Psoas muscle (tissue), 8 donors: ENCODE measurements at places on chromosomes 4 and X. TPM values are rescaled to one million over a fixed set of nuclear protein-coding genes. Genes with fewer than 3 reads are reported as not detected.

DNA sequence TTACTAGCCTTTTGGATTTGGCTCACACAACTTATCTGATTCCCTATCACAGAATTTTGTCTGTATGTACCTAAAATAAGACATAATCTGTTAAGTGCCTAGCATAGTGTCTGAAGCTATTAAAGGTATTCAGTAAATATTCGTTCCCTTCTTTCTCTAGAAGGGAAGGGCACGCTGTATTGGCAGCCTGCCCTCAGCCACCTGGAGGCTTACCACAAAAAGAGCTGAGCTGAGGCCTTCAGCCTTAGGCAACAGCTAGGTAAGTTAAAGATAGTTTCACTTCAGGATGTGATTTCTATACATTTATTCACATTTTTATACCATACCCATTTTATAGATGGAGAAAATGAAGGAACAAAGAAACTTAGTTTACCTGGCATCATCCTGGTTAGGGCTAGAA lies 400.0 kb upstream of the LCORL start:
- H3K36me3 ChIP-seq: no peaks in the 10 kb centered on the region
- H3K27ac ChIP-seq: no peak overlapping the region
- no peak overlapping the region for H3K4me3 ChIP-seq
- H3K27me3 ChIP-seq: no peaks in the 10 kb centered on the region
- DNase-seq: no peak

DNA sequence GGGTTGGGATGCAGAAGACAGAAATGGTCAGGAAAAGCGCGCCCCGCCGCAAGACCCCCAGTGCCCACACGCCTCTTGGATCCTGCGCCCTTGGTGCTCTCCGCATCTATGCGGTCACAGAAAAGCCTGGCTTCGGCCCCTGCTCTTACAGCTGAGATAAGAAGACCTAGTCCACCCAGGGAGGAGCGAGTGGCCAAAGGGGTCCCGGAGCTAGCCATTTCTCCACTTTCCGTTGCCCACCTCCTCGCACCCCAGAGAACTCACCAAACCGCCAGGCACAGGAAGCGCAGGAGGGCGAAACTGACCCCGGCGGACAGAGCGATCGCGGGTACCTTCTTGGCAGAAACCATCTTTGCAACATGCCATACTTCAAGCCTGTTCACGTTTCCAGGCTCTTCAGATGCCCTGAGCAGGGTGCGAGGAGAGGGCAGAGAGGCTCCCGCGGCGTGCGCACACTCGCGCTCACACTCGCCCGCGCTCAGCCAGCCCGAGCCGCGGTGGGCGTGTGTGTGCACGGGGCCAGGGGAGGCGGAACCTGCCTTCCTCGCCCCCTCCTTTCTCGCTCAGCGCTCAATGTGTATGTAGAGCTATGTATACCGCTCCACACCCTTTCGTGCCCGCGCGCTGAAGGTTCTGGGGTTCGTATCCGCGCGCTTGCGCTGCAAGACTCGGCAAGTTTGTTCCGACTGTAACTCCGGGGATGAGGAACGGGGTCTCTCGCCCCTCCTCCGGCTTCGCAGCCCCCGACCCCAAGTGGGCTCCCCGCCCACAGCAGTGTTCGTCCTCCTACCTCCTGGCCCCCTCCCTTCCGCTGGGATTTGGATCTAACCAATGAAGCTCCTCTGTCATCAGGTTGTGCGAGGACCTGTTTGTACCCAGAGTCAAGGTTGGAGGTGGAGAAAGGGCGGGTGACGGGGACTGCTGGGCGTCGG lies at the start of gene GABRA4:
GABRA4 (minus strand) TSS at position 507 of the 932 bp plus-strand sequence; CDS start at position 350, 157 bp downstream.
- DNase-seq: no peak
- H3K27me3 ChIP-seq: peaks cover 7% of the 10 kb centered on the region
- no peak within 1 kb of the TSS for H3K4me3 ChIP-seq
- no peaks in the 10 kb centered on the region for H3K36me3 ChIP-seq

- no peaks in the 10 kb centered on the region for H3K27me3 ChIP-seq
- no peaks in the 10 kb centered on the region for H3K36me3 ChIP-seq
- no peaks in the 10 kb centered on the region for H3K4me1 ChIP-seq
- no peak overlapping the region for H3K4me3 ChIP-seq
These were observed 199.7 kb downstream of the CRLF2 start for GRCh38 chrX:1012678-1013300.

DNA sequence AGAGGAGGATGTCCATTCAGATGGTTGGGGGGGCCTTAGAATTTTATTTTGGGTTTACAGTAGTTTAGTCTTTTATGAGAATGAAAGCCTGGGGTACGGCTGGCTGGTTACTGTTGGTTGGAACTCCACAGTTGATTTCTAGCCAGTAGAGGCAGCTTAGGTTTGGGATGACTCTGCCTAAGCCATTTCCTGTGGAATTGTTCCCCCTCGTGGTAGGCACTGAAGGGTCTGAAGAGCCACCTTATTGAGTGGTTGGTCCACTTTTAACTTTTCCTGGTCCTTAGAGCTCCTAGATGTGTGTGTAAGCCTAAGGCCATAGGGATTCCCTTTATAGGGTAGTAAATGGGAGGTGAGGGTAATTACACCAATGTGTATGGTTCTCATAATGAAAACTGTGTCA lies 19.7 kb downstream of the SPIN3 start:
- peaks cover 8% of the 10 kb centered on the region for H3K36me3 ChIP-seq
- H3K27ac ChIP-seq: no peak overlapping the region
- no peaks in the 10 kb centered on the region for H3K4me1 ChIP-seq
- no peak for DNase-seq
- H3K27me3 ChIP-seq: no peaks in the 10 kb centered on the region

GRCh38 chr4:149029056-149029651 lies 586.9 kb upstream of the NR3C2 start:
- H3K27ac ChIP-seq: no peak overlapping the region
- DNase-seq: no peak
- no peaks in the 10 kb centered on the region for H3K27me3 ChIP-seq
- H3K4me1 ChIP-seq: no peaks in the 10 kb centered on the region

- H3K4me1 ChIP-seq: no peaks in the 10 kb centered on the region
- no peak overlapping the region for H3K4me3 ChIP-seq
- no peak for DNase-seq
- no peaks in the 10 kb centered on the region for H3K36me3 ChIP-seq
- no peaks in the 10 kb centered on the region for H3K27me3 ChIP-seq
These were observed 55.7 kb upstream of the CLDN34 start for GRCh38 chrX:9911487-9911886.

- no peaks in the 10 kb centered on the region for H3K36me3 ChIP-seq
- no peak overlapping the region for H3K27ac ChIP-seq
- no peak overlapping the region for H3K4me3 ChIP-seq
- no peaks in the 10 kb centered on the region for H3K4me1 ChIP-seq
These were observed 234.0 kb downstream of the OPHN1 start for GRCh38 chrX:68199062-68199848.

GRCh38 chrX:140766024-140766611 lies 56.6 kb downstream of the LINC00632 start:
- H3K27me3 ChIP-seq: no peaks in the 10 kb centered on the region
- no peak overlapping the region for H3K27ac ChIP-seq
- H3K4me3 ChIP-seq: peak overlapping the region; percentile 55
- H3K4me1 ChIP-seq: no peaks in the 10 kb centered on the region
- peak; percentile 51 for DNase-seq

DNA sequence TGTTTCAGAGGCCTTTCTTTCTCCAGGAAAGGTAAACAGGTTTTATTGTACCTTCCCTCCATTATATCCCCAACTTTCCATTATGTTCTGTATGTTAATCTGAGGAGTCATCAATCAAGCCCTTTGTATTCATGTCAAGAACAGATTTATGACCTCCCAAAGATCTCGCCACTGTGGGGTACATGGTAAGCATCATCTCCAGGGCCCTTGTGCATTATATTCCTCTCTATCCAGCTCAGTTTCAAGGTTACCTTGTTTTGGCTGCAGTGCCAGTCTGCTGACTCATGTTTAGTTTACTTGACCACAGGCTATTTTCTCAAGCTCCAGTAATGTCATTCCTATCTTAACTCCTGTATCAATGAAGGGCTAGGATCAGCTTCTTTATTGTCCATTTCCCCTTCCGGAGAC lies 125.1 kb upstream of the FRMPD4 start:
- no peaks in the 10 kb centered on the region for H3K36me3 ChIP-seq
- H3K4me3 ChIP-seq: no peak overlapping the region
- no peaks in the 10 kb centered on the region for H3K27me3 ChIP-seq
- H3K27ac ChIP-seq: no peak overlapping the region
- H3K4me1 ChIP-seq: no peaks in the 10 kb centered on the region

GRCh38 chr4:147779451-147779850 lies 47.6 kb downstream of the ARHGAP10 start:
- peak overlapping the region; percentile 12 for H3K27ac ChIP-seq
- no peaks in the 10 kb centered on the region for H3K36me3 ChIP-seq
- no peaks in the 10 kb centered on the region for H3K27me3 ChIP-seq
- no peak overlapping the region for H3K4me3 ChIP-seq
- peaks cover 57% of the 10 kb centered on the region for H3K4me1 ChIP-seq

DNA sequence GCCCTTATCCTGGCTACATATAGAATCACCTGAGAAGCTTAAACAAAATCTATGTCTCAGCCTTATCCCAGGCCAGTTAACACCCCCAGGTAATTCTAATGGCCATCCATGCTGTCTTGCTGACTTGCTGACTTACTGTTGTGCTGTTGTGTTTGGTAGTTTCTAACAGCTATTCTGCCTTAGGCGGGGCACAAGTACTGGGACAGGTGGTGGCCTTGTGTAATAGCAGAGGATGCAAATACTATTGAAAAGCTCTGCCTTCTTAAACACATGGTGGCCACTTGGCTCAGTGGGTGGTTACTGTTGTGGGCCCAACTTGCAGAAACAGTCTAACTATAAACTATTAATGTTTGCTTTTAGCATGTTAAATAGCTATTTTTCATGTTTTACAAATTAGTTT lies 56.2 kb downstream of the CDS1 start:
- no peak for DNase-seq
- no peaks in the 10 kb centered on the region for H3K36me3 ChIP-seq
- H3K4me1 ChIP-seq: no peaks in the 10 kb centered on the region
- no peaks in the 10 kb centered on the region for H3K27me3 ChIP-seq
- H3K27ac ChIP-seq: no peak overlapping the region
- no peak overlapping the region for H3K4me3 ChIP-seq

DNA sequence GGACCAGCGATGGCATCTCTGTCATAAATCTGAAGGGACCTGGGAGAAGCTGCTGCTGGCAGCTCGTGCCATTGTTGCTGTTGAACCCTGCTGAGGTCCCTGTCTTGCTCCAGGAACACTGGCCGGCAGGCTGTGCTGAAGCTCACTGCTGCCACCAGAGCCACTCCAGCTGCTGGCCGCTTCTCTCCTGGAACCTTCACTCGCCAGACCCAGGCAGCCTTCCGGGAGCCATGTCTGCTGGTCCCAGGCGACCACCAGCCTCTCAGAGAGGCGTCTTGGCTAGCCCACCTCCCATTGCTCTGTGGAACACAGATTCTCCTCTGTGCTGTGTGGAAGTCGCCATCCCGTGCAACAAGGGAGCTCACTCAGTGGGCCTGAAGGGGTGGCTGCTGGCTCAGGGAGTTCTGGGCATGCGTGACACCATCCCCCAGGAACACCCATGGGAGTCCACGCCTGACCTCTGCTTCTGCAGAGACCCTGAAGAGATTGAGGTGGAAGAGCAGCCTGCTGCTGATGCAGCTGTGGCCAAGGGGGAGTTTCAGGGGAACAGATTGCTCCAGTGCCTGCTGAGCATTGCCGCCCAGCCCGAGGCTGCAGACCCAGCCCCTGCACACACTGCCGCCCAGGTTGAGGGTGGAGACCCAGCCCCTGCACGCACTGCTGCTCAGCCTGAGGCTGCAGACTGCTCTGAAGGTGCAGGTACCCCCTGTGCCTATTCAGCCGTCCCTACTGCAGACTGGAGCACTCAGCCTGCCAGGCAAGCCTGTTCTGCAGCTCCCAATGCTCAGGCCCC lies 33.1 kb upstream of the CYP4V2 start:
- H3K4me3 ChIP-seq: no peak overlapping the region
- DNase-seq: no peak
- H3K36me3 ChIP-seq: no peaks in the 10 kb centered on the region
- H3K27ac ChIP-seq: no peak overlapping the region
- H3K4me1 ChIP-seq: no peaks in the 10 kb centered on the region

The GNRHR gene
- total RNA-seq: not detected

The RHOH gene
- total RNA-seq: 0.30 TPM

The SCML2 gene
- 1.1 TPM for total RNA-seq

The RNF128 gene
- total RNA-seq: 7.1 TPM
